ENCODE measurements at places on chromosomes 3 and 15.

DNA sequence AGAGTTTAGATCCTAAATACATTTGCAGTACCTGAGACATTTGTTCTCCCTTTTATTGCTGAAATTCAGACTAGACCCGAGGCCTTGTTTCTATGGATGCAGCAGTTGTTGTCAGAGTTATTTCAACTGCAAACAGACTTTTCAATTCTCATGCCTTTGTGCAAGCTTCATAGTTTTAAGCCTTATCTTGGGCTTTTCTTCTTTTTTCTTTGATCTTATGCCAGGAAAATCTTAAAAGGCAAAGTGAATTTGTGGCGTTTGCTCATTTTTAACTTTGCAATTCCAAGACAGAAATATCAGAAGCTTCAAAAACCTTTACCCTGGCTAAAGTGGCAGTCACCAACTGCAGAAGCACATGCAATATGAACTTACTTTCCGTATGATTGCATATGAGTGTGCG is 576.7 kb downstream of the DIPK2A start:
- no peak for DNase-seq

DNA sequence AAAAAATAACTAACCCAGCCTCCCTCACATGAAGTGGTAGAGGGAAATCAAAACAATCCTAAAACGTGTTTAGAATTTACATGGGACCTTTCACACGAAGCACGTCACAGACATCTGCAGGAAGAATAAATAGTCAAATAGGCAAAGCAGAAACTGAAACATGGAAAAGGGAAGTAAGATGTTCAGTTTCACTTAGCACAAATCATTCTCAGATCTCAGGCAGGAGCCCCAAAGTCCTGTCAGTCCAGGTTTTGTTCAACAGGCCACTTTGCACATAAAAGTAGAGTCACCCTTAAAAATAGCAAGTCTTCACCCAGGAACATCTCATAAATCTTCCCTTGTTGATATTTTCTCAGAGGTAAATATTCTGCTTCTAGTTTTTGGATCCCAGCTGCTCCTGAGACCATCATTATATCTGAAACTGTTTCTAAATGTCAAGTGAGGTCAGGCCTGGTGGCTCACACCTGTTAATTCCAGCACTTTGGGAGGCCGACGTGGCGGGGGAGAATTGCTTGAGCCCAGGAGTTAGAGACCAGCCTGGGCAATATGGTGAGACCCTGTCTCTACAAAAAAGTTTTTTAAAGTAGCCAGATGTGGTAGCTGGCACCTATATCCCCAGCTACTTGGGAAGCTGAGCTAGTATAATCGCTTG is 1.9 kb downstream of the RUBCN start:
- DNase-seq, result no peak

- DNase-seq, result no peak
Observed at GRCh38 chr3:172315401-172316091, 132.7 kb downstream of the GHSR start.

GRCh38 chr15:40106203-40107161 is 2.2 kb downstream of the BMF start:
- DNase-seq, result peak; percentile 49

DNA sequence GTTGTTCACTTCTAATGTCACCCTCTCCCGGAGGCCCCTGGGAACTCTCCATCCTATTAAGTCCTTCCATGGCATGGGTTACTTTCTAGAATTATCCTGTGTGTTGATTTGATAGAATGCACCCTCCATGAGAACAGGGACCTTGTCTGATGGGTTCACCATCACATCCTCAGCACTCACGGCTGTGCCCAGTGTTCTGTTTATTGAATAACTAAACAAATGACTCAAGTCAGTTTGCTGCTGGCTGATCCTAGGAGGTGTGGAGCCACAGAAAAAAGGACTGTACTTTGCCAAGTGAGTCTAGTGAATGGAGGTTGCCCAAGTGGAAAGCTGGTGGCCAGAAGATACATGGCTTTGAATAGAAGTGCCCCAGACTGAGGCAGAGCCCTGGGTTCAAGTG is 48.5 kb upstream of the RAB6B start:
- no peak for DNase-seq

DNA sequence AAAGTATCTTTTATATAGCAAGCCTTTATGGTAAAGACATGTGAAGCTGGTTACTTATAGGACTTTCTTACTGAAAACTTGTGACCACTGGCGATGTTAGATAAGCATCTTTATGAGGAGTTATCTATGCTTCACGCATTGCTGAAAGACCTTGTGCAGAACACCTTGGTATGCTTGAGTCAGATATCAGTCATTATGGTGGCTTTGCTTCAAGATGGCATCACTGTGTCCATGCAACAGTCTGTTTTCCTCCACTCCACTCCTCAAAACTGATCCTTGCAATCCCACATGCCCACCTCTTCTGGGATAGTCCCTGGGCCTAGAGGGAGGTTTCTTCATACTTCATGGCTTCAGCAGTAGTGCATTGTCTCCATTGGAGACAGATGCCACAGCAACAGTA is 656.3 kb downstream of the ZNF385D start:
- no peak for DNase-seq

GRCh38 chr3:158528076-158528674 is 42.8 kb upstream of the MLF1 start:
- no peak for DNase-seq

- DNase-seq, result peak; percentile 59
Observed at GRCh38 chr15:34366271-34367065, 528 bp downstream of the LPCAT4 start.

DNA sequence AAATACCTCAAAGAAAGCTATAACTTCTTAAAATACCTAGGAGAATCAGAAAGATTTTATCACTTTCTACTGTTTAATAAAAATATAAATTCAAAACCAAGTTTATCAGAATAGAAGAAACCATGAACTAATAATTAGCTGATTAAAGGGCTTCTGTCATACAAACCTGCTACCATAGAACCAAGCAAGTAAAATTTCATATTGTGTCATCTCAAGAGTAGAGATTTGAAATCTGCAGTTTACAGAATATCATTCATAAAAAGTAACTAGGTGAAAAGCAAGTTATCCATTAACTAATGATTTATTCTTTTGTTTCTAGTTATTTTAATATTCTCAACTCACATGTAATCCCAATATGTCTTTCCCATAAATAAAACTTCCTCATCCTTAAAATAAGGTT is 36.8 kb upstream of the XXYLT1 start:
- DNase-seq, result no peak

DNA sequence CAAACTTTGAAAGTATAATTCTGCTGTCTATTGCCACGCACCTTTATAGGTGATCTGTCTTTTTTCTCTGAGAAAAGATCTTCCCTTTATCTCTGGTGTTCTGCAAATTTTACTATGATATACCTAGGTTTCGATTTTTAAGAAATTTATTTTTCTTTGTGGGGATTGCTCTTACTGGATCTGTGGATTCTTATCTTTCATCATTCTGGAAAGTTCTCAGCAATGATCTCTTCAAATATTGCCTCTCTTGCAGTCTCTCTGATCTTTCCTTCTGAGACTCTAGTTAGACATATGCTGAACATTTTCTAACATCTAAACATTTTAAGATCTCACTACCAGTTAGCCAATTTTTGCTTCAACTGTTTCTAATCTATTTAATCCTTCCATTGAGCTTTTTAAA is 47.0 kb upstream of the ATOSA start:
- DNase-seq, result no peak

DNA sequence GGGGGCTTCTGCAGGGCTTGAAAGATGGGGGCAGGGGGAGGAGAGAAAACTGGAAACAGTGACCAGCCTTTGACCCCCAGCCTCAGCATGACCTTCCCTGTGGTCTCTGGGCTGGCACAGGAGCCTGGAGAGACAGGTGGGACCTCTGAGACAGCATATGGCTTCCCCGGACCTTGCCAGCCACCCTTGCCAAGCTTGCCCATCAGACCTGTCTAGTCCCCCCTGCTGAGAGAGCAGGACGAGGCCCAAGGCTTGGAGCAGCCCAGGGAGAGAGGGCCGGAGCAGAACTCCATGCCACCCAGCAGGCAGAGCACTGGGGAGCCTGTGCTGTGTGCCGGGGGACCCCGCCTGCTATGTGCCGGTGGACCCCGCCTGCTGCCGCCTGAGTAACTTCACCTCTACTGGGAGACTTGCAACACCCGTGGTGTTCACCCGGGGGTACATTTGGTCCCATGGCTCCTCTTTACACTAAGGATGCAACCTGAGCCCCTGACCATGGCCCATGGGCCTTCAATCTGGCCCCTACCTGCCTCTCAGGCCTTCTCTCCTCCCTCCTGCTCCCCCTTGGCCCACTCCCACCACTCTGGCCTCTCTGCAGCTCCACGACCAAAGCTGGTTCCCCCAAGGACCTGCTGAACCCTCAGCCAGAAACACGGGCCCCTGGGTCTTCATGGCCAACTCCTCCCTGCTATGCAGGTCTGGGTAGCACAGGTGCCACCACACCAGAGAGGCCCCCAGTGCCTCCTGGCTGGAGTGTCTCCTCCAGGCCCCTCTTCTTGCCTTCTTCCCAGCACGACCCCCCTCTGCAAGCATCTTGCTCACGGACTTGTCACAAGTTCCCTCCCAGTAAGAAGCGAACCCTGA is 21.1 kb upstream of the SLC41A3 start:
- DNase-seq, result no peak

- DNase-seq, result no peak
Observed at GRCh38 chr3:70264122-70264780, 48.2 kb downstream of the MDFIC2 start.

DNA sequence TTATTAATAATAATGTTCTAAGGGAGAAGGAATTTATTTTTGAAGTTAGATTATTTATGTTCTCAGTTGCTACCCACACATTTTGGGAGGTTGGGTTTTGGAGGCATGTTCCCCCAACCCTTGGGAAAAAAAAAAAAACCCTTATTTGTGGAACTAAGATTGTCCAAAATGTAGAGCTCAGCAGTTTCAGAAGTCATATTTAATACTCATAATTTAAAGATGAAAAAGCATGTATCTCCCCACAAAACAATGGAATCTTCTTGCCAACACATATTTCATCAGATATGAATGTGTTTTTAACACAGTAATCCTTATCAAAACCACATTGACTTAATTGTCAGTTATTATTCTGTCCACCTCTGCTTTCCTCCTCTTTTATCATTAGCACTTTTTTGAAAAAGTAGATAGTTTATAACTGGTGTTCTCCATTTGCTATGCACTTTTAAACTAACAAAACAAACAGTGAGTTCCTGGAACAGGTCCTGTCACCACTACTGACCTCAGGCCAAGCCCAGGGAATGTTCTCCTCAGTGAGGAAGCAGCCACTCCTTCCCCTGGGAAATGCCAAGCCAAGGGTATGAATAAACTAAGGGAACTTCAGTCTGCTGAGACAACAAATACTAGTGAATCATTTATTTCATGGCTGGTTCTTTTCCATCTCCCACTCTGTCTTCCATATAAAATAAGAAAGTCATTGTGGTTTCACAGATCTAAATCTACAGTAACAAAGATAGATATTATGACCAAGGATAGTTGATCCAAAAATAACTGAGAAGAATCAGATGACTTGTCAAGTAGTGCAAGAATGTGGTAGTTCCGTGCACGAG is 414.4 kb upstream of the ALCAM start:
- no peak for DNase-seq
